Nasal cavity respiratory epithelium epithelial cell of viscerocranial mucosa (primary cell): ENCODE measurements at places on chromosomes 11 and 22. TPM values are rescaled to one million over a fixed set of nuclear protein-coding genes. Genes with fewer than 3 reads are reported as not detected.

Gene NRIP3
- total RNA-seq: 1.00 and 3.8 TPM in 2 replicates

Gene MYEOV
- under 0.01 and 0.93 TPM in 2 replicates for total RNA-seq

Gene SBF1
- 116 and 181 TPM in 2 replicates for total RNA-seq

Gene KIAA1671
- total RNA-seq: 20.2 and 52.9 TPM in 2 replicates

Gene SEPTIN3
- total RNA-seq: 0.21 TPM in 1 of 2 replicates, not detected in the other
